ENCODE measurements at places on chromosomes 4 and X.

GRCh38 chrX:51893931-51894696 lies 691 bp downstream of the MAGED1 start:
- DNase-seq = no peak

DNA sequence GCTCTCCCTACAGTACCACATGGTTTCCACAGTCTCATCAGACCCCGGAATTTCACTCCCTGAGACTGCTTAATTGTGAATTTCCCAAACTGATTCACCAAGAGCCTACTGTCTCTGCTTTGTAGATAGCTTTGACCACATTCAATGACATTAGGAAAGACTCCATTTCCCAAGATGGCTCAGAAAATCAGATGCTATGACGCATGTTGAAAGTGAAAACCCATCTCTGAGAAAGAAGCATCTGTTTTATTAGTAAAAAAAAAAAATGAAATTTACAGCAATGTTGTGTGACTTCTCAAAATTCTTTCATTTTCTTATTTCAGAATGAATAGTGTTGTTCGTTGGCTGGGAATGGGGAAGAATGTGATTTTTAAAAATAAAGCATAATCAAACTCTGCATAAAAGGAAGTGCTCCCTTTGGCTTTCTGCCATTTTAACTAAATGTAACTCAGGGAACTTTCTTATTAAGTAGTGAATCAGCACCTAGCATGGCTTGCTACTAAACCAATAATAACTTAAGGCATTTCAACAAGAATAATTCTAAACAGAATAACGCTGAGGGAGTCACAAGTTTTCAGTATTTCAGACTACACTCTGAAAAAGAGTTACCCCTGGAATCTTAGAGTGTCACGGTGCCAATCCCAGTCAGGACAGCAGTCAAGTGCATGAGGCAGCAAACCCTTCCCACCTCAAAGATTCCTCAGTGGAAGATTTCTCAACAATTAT lies 97.4 kb upstream of the MYOZ2 start:
- peak; percentile 56 for DNase-seq

- no peak for DNase-seq
These were observed 191.6 kb upstream of the ANKRD50 start for GRCh38 chr4:124903995-124904722.

GRCh38 chr4:74858921-74859562 lies 64.7 kb upstream of the BTC start:
- DNase-seq = no peak

GRCh38 chr4:73740353-73740778 lies at the start of gene CXCL8:
CXCL8 (plus strand) TSS chr4:73740569; CDS start chr4:73740659, 90 bp downstream.
- no peak for DNase-seq

DNA sequence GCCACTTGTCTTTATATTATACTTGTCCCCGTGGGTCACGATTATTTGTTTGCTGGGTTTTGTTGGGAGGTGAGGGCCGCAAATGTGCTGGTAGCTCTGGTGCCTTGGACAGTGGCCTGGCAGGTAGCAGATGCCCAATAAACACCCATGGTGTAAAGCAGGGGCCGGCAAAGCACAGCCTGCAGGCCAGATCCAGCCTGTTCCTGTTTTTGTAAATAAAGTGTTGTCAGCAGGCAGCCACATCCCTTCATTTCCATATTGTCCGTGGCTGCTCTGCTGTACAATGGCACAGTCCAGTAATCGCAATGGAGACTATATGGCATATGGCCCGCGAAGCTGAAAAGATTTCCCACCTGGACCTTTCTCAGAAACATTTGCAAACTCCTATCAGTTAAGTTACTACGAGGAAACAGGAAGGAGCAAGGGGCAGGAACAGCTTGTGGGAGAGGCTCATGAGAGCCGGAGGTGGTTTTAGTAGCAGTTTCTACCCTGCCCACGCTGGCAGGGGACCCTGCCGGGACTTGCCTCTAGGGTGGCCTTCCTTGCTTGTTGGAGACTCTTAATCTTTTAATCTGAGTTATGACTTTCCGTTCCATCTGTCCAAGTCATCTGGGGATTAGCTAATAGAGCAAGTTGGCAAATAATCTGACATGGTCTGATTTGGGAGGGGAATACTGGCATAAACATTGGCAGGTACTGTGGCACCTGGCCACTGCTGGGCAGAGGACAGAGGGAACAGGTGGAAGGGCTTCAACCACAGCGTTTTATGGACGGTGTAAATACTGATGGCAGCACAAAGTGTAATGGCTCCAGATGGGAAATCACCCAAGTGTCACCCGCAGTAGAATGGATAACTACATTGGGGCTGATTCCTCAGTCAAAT lies 19.6 kb downstream of the CLCN4 start:
- DNase-seq = no peak

GRCh38 chr4:61245069-61245714 lies 45.1 kb downstream of the ADGRL3 start:
- DNase-seq = no peak
